Stimulated activated CD4-positive, alpha-beta T cell treated with anti-CD3 and anti-CD28 coated beads, Interleukin-15, amount 100 ng/mL, for 1 hour (primary cell): ENCODE measurements at places on chromosomes 3 and 15.

GRCh38 chr15:83310521-83311456, 26.3 kb upstream of the BNC1 start:
- no peak for DNase-seq

GRCh38 chr3:57837686-57838085, 81.6 kb downstream of the SLMAP start:
- DNase-seq: no peak

DNA sequence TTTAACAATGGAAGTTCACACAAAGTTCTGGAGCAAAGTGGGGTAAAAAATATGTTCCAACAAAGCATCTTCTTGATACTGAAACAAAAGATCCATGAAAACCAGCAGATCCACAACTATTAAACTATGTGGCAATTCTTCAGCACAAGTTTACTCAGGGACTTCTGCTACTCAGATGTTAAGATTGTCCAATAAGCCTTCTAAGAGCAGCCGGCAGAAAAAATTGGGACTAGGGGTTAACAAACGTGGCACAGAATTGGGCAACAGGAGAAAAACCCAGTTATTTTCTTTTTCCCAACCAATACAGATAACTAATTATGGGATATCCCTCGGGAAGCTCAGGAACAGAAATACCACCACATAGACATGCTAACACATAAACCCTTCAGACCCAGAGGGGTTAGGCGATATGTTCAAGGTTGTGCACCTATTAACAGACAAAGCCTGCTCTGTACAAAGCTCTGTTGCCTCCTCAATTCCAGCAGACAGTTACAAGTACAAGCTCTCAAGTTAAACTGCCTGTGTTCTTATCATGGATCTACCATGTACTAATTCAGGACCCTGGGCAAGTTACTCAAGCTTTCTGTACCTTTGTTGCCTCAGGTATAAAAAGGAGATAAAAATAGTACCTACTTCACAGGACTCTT, 6.8 kb downstream of the SSR3 start:
- no peak for DNase-seq

GRCh38 chr15:55003965-55004873, 192.5 kb downstream of the RSL24D1 start:
- DNase-seq: no peak
